ENCODE measurements at places on chromosomes 6 and 20. TPM values are rescaled to one million over a fixed set of nuclear protein-coding genes. Genes with fewer than 3 reads are reported as not detected.

Gene TMEM200A
- 0.52 TPM for total RNA-seq

Gene RSPH4A
- total RNA-seq: 0.95 TPM

Gene SLX4IP
- total RNA-seq: 5.2 TPM

Gene TPX2
- 2.2 TPM for total RNA-seq

Gene WFDC12
- not detected for total RNA-seq

Gene DXO
- 49.0 TPM for total RNA-seq

Gene CAGE1
- total RNA-seq: 1.1 TPM

Gene ZNF831
- 24.8 TPM for total RNA-seq

Gene CLPSL2
- total RNA-seq: not detected
